DMS79 treated with DMSO at 0.1 percent for 48 hours (cell line): ENCODE measurements at places on chromosomes 1 and 21.

- DNase-seq: no peak
These were observed 4.4 kb downstream of the CLCNKB start for GRCh38 chr1:16047791-16048475.

DNA sequence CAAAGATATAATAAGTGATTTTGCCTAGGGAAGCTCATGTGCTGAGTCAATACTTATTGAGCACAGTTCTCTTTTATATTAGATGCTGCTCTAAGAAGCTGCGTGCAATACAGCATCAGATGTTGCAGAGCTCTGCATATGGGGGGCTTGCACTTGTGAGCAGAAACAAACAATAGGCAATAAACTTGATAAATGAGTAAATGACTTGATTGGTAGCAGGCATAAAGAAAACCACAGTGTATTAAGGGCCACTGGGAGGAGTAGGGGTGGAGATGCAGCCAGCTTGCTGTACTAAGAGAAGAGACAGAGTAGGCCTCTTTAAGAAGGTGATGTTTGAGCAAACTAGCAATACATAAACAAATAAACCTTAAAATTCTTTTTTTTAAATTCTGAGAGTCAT lies 598.5 kb upstream of the ADAMTS5 start:
- no peak for DNase-seq

- DNase-seq: no peak
These were observed 36.2 kb downstream of the IRF2BP2 start for GRCh38 chr1:234573711-234574299.

GRCh38 chr21:42200906-42201614 lies 17.9 kb upstream of the ABCG1 start:
- DNase-seq: no peak
